ENCODE measurements at places on chromosomes 2 and 18. TPM values are rescaled to one million over a fixed set of nuclear protein-coding genes. Genes with fewer than 3 reads are reported as not detected.

The CCDC74B gene
- total RNA-seq = 13.9 TPM

The INHBB gene
- 0.14 TPM for total RNA-seq

The TCF23 gene
- not detected for total RNA-seq

The CHRNG gene
- not detected for total RNA-seq

- no peak for DNase-seq
Observed at GRCh38 chr2:232697807-232698110, 628 bp downstream of the GIGYF2 start.

DNA sequence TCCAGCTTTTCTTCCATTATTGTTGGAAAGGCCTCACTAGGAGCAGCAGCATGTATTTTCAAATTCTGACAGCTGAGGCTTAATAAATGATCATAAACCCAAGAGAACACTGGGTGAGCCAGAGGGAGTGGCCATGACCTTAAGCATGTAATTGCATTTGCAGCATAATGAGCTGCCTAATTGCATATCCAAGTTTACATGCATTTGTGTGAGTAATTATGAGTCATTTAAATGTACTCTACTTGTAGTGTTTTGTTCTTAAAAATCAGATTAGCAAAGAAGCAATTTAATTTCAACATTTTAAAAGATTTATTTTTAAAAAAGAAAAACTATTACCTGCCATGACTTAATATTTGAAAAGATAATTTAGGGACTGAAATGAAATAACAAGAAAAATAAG lies 74.8 kb downstream of the NOL10 start:
- DNase-seq = no peak

- no peak for DNase-seq
Observed at GRCh38 chr2:12915787-12916186, 199.1 kb downstream of the TRIB2 start.

- DNase-seq = peak; percentile 15
Observed at GRCh38 chr18:57430079-57431001, 4.8 kb upstream of the ONECUT2 start.

GRCh38 chr2:3253913-3254441 lies 123.6 kb downstream of the EIPR1 start:
- DNase-seq = no peak

All from neural crest cell (in vitro differentiated cells).